ENCODE measurements at places on chromosomes 6 and 20. TPM values are rescaled to one million over a fixed set of nuclear protein-coding genes. Genes with fewer than 3 reads are reported as not detected.

DNA sequence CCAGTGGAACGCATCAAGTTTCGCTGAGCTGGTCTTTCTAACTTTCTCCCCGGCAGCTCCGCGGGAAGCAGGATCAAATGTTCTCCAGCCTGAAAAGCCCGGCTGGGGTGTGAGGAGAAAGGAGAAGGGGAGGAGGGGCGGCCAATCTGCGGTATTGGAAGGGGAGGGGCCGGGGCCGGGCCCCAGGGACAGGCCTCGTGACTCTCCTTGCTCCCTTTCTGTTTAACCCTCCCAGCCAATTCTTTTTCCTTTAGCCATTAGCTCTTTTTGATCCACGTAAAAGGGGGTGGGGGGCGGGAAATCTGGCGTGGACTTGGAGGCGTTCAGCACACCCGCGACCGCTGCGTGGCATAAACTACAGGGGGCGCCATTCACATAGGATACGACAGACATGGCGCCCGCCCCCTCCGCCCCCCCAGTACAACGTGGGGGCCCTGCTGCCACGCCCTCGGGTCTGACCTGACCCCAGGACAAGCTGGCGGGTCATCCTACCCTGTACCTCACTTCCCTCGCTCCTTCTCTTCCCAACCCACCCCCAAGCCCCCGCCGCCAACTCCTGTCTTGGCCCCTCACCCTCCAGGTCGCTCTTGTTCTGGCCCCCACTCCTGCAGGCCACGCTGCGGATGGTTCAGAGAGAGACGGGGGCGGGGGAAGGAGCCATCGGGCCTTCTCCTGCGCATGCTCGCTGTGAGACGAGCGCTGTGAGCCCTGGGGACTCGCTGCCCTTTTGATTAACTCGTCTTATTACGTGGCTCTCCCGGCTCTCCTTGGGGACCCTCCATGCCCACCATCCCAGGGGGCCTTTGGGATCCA is 7.8 kb upstream of the MDGA1 start:
- H3K4me1 ChIP-seq, result peaks cover 9% of the 10 kb centered on the region
- peak overlapping the region; percentile 74 for H3K27ac ChIP-seq
- DNase-seq, result peak; percentile 86
- no peaks in the 10 kb centered on the region for H3K27me3 ChIP-seq
- H3K36me3 ChIP-seq, result no peaks in the 10 kb centered on the region

DNA sequence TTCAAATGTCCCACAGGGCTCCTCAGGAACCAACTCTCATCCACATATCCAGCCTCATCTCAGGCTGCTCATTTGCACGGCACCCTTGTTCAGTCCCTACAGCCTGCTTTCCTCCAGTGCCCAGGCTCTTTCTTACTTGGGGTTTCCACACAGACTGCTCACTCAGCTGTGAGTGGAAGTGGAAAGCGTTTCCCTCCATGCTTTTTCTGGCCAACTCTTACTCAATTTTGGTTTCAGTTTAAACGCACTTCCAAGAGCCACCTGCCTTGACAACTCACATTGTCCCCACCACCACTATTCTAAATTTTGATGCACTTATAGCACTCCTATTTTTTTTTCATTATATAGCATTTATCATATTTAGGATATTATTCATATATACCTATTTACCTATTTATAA is 367.1 kb downstream of the PKHD1 start:
- H3K27ac ChIP-seq, result no peak overlapping the region
- peaks cover 3% of the 10 kb centered on the region for H3K4me1 ChIP-seq
- no peaks in the 10 kb centered on the region for H3K36me3 ChIP-seq
- no peak overlapping the region for H3K4me3 ChIP-seq

GRCh38 chr20:23362392-23363256 is 642 bp downstream of the GZF1 start:
- H3K27me3 ChIP-seq, result no peaks in the 10 kb centered on the region
- peaks cover 24% of the 10 kb centered on the region for H3K36me3 ChIP-seq
- peak overlapping the region; percentile 73 for H3K27ac ChIP-seq
- H3K4me1 ChIP-seq, result peaks cover 19% of the 10 kb centered on the region
- no peak for DNase-seq

DNA sequence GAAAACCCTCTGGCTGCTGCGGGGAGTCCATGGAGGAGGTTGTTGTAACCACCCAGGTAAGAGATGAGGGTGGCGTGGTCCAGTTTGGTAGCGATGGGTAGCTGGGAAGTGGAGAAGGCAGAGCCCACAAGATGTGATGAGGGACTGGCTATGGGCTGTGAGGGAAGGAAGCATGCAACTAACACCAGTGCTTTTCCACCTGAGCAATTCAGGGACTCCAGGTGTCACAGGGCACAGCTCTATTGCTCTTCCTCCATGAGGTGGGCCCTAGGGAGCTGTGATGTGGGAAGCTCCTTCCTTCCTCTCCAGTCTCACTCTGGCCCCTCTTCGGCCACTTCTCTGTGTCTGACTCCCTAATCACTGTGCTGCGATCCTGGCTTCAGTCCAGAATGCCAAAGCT is 32.4 kb upstream of the TGM6 start:
- DNase-seq, result no peak
- H3K4me1 ChIP-seq, result no peaks in the 10 kb centered on the region
- H3K4me3 ChIP-seq, result no peak overlapping the region

GRCh38 chr6:4574007-4574406 is 202.2 kb upstream of the CDYL start:
- no peaks in the 10 kb centered on the region for H3K4me1 ChIP-seq
- peaks cover 6% of the 10 kb centered on the region for H3K36me3 ChIP-seq
- H3K27ac ChIP-seq, result no peak overlapping the region
- no peak for DNase-seq
- no peak overlapping the region for H3K4me3 ChIP-seq

- H3K27me3 ChIP-seq, result no peaks in the 10 kb centered on the region
- peaks cover 5% of the 10 kb centered on the region for H3K36me3 ChIP-seq
- H3K27ac ChIP-seq, result no peak overlapping the region
- no peak overlapping the region for H3K4me3 ChIP-seq
- DNase-seq, result no peak
These were observed 27.7 kb downstream of the HIVEP1 start for GRCh38 chr6:12039540-12040459.

- H3K4me3 ChIP-seq, result no peak overlapping the region
- no peaks in the 10 kb centered on the region for H3K4me1 ChIP-seq
- no peak overlapping the region for H3K27ac ChIP-seq
- H3K27me3 ChIP-seq, result no peaks in the 10 kb centered on the region
- H3K36me3 ChIP-seq, result no peaks in the 10 kb centered on the region
These were observed 428.8 kb upstream of the EPHA7 start for GRCh38 chr6:93848031-93848742.

The C6orf62 gene
- polyA plus RNA-seq, result 42.3 TPM

The MARCKS gene
- 54.4 TPM for polyA plus RNA-seq

All from SK-N-SH (cell line).